ENCODE measurements at places on chromosomes 5 and 9.

GRCh38 chr9:74742792-74743730 is 144.7 kb downstream of the TRPM6 start:
- DNase-seq, result no peak

- DNase-seq, result no peak
Measured at GRCh38 chr9:78539904-78540303, 243.0 kb downstream of the PSAT1 start.

- DNase-seq, result no peak
Measured at GRCh38 chr5:58852566-58852965, 269.7 kb downstream of the RAB3C start.

- no peak for DNase-seq
Measured at GRCh38 chr5:124582561-124582840, 163.9 kb downstream of the ZNF608 start.

DNA sequence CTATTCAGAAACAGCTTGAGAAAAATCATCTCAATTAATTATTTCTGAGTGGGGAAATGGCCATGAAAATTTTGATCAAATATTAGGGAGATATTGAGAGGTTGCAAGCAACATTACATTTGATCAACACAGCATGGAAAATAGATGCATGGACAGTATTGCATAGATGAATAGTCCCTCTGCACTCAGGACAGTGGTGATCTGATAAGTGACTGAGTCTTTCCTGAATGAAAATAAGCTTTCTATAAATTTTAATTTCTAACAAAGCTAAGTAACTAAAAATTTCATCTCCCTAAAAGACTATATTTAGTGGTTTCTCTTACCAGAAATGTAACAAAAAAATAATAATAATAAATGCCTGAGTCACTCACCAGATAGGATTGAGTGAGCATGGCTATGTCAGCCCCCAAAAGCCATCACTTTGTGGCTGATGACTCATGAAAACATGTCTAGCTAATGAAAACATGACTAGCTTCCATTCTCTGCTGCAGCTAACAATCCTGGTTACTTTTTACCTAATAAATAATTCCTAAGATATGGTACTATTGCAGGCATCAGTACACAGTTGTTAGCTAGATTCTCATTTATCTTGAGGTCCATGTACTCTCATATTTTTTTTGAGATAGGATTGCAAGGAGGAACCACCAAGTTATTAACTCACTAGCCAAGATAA is 1294.8 kb upstream of the ACO1 start:
- no peak for DNase-seq

DNA sequence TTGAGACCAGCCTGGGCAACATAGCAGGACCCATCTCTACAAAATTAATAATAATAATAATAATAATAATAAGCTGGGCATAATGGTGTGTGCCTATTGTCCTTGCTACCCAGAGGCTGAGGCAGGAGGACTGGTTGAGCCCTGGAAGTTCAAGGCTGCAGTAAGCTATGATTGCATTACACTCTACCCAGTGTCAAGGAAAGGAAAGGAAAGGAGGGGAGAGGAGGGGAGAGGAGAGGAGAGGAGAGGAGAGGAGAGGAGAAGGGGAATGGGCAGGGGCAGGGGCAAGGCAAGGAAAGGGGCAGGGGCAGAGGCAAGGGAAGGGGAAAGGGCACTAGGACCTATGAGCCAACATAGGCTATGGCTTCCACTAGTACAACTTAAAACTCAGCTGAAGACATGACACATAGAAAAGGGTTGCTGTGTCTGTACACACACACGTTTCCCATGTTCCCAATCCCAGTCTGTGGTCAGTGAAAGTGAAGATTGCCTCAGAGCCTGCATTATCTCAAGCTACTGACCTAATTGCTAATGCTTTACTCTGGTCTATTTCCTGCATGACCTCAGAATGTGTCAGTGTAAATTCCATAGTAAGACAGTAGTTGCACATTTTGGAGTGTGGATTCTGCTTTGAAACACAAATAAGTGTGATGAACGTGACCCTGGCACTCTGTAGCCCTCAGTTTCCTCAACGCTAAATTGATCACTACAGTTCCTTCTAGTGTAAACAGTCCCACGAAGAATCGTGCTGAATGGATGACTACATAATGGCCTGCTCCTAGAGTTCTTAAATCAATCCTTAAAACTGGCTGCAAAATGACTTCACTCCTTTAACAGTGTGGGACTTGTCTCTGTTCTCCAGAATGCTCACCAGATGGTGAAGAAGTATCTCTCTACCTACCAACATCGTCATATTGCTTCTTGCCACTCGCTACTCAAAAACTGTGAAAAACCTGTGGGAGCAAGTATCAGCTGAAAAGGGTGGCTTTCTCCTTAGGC is 497.0 kb downstream of the RAB3C start:
- DNase-seq, result no peak

DNA sequence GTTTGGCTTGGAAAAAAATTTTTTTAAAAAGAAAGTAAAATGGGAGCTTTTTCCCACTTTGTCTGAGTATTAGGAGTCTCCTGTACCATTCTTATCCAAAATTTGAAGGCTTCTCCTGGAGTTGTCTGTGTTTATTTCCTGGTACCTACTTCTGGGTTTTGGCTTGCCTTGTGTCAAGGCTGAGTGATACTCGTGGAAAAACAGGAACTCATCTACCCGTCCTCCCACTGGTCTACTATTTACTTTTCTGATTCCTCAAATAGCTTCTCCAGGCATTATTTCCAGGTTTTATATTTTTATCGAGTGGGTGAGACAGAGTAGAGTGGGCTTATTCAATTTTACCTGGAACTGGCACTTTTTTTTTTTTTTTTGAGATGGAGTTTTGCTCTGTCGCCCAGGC is 99.4 kb downstream of the RMI1 start:
- DNase-seq, result no peak

GRCh38 chr9:89562186-89562814 is 42.5 kb upstream of the GADD45G start:
- no peak for DNase-seq

GRCh38 chr5:179614745-179615144 is 8.7 kb downstream of the HNRNPH1 start:
- DNase-seq, result no peak

Data from stimulated activated CD8-positive, alpha-beta memory T cell treated with anti-CD3 and anti-CD28 coated beads, Interleukin-12 subunit alpha, Interleukin-12 subunit beta, amount 100 ng/mL, for 4 hours (primary cell).